ENCODE measurements at places on chromosomes 12 and 14.

DNA sequence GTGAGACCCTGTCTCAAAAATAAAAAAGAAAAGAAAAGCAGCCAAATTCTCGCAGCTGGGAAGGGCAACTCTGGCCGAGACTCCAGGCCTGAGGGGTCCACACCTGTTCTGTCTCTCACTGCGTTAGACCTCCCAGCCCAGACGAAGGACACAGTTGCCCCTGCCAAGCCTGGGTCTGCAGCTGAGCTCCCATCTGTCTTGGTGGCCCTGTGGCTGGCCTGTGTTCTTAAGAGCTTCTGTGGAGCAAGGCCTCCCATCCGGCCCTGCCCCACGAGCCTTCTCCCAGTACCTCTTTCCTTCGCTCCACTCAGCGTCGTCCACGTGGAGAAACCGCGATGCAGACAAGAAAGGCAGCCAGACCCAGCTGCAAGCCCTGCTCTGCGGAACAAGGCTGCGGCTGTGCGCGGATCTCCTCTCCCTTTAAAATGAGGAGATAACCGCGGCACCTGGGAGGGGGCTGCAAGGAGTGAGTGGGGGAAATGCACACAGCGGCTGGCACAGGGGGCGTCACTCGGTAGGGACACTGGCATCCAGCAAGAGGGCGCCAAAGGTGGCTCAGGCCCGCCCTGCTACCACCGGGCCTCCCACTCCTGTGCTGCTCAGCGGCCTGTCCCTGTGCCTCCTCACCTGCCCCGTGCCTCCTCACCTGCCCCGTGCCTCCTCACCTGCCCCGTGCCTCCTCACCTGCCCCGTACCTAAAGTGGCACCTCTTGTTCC, 42.4 kb downstream of the LRRC74A start:
- DNase-seq, result no peak

DNA sequence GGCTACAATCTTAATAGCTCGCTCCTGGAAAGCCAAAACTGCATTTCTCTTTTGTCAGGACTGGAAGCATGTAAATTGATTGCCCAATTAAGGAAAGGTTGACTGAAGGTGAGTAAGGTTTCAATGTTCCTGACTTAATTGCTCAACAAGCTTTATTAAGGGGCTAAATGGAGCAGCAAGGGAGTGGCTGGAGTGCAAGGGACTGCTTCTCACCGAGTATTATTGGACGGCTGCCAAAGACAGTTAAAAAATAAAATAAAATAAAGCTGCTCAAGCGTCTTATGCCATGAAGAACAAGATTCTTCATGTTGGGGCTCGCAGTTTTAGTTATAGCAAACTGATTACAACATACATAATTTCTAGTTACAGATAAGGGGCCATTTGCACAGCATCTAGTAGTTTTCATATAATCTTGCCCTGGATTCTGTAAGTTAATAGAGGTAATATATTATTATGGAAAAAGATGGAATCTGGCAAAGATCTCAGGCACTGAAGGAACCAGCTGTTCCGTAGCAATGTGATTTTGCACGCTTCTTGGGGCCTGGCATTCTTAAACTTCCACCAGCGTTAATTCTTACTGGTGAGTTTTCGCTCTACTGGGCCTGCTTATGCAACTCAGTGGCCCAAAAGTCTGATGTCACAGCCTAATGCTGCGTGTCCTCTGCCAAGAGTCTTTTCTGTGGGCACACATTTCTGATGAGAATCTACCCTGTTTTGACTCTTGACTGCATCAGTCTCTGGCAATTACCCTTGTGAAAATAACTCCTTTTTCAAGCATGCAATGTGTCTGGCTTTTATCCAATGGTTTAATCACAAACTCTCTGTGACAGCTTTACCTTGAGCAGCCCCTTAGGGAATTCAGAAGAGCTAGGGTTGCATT, 108.5 kb downstream of the SLC38A1 start:
- DNase-seq, result peak; percentile 22

- no peak for DNase-seq
These were observed 18.3 kb upstream of the OXA1L start for GRCh38 chr14:22748206-22748605.

- DNase-seq, result no peak
These were observed 244.8 kb downstream of the DACT1 start for GRCh38 chr14:58882577-58883018.

- peak; percentile 57 for DNase-seq
These were observed 7.1 kb upstream of the SMUG1 start for GRCh38 chr12:54195737-54196347.

- DNase-seq, result no peak
These were observed 84.7 kb downstream of the SLC41A2 start for GRCh38 chr12:104873374-104873773.

GRCh38 chr14:92973261-92973797, 50.4 kb downstream of the CHGA start:
- DNase-seq, result no peak

DNA sequence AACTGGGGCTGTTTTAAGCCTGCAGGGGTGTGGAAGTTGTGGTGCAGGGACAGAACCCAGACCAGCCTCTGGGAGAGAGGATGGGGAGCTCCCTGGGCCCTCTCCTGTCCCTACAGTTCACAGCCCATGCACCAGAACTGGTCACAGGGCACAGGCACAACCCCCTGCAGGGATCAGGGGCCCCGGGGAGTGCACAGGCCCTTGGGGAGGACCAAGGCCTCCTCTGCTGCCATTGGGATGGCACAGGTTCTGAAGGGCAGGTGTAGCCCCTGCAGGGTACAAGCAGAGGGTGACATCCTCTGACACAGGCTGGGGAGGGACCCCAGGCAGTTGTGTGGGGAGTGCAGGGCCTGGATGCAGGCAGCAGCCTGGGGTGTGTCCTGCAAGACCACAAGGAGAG, 66.4 kb upstream of the SFSWAP start:
- no peak for DNase-seq

GRCh38 chr14:39681782-39682399, 249.7 kb upstream of the FBXO33 start:
- no peak for DNase-seq

GRCh38 chr14:55946231-55946630, 172.0 kb upstream of the PELI2 start:
- DNase-seq, result no peak

DNA sequence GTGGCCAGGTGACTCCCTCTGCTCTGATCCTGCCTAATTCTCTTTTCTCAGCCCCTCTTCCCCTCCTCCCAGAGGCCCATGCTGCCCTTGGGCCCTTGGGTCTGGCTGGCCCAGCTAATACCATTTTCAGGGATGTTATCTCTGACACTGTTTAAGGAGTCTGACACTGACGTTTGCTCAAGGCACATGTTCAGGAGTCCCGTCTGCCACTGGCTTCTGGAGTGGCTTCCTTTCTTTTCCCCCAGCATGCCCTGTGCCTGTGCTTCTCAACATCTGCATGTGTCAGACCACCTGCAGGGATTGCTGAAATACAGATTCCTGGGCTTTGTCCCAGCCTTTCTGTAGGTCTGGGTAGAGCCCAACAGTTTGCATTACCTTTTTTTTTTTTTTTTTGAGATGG, 128.9 kb downstream of the BCL11B start:
- DNase-seq, result no peak

DNA sequence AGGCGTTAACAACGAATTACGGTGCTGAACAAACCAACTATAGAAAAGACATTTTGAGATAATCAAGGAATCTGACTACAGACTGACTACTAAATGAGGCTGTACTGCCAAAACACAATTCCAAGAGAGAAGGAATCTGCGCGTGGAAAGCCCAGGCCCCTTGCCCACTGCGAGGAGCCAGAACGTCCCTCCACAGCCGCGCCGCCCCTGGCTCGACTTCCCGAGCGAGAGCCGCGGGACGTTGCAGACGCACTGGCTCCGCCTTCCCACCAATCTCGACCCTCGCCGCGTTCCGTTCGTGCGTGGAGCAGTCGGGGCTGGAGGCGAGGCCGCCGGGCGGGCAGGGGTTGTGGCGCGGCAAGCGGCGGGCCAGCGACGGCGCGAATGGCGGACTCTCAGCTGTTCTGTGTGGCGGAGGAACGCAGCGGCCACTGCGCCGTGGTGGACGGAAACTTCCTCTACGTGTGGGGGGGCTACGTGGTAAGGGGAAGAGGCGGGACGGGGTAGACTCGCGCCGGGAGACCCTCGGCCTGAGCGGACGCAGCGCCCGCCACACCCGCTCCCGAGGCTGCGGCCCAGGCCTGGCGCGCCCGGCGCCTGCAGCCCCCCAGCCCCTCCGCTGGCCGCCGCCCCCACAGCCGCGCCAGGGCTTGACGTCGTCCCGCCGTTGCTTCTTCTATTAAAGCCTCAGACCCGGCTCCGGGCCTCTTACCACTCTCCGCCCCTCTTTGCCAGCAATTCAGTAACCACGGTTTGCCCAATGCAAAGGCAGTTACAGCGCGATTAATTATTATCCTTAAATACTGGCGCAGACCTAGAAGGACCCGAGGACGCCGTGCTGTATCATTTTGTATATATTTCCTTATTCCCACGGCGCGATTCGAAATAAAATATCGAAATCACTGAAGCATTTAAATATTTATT, at the start of gene KLHDC1:
Gene KLHDC1 (plus strand): TSS at position 310 of the 924 bp plus-strand sequence. CDS start 75 bp downstream, at position 385.
- no peak for DNase-seq

- DNase-seq, result no peak
These were observed 47.7 kb downstream of the FLRT2 start for GRCh38 chr14:85577543-85578114.

GRCh38 chr14:81091139-81091538, 129.6 kb downstream of the GTF2A1 start:
- no peak for DNase-seq

DNA sequence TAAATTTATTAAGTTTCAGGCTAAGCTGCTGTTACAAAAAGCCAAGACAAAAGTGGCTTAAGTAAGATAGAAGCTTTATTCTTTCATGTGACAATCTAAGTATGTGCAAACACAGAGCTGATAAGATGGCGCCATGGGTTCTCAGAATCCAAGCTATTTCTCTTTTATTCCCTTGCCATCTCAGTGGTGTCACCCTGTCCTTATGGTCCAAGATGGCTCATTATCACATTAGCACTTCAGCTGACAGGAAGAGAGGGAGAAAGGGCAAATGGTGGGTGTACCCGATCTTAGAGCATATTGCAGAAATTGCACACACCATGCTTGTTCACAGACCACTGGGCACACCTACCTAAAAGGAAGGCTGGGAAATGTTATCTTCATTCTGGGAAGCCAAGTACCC, 211.7 kb downstream of the TMTC2 start:
- DNase-seq, result no peak

- DNase-seq, result no peak
These were observed 16.7 kb downstream of the PDE1B start for GRCh38 chr12:54565986-54566544.

DNA sequence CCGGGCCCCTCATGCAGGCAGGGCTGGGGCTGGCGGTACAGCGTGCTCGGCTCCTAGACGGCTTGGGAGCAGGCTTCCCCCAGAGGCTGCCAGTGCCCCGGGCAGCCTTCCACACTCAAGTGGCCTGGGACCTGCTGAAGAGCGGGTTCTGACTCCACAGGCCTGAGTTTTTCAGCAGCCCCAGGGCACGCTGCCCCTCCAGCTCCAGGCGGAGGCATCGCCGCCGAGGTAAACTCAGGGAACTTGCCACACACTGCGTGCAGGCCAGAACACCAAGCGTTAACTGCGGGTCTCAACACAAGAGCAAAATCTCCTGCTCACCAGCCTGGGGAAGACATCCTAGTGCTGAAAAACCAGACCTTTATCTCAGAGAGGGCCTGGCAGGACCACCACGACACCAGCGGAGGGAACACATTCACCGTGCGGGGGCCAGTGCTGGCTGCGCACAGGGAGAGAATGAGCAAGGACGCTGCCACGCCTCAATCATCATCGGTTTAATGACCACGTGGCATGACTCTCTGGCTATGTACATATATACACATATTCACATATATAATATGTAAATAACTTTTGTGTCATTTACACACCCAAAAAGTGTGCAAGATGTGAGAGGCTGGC, 21.3 kb downstream of the PSMC1 start:
- DNase-seq, result no peak

DNA sequence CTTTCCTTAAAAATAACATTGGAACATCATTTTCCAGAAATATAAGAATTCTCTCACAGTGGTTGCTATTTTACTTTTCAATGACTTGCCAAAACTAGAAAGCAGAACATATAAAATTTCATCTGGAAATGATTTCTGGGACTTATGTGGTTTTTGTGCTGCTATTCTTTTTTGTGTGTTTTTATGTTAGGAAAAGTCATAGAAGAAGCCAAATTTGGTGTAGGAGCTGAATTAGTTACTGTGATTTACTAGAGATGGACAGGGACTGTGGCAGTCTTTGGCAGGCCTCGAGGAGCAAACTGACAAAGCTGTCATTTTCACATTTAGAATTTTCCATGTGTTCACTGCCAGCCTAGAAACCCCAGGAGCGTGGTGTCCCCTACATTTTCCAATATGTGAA, 38.3 kb upstream of the LDHB start:
- no peak for DNase-seq

GRCh38 chr12:88960213-88960878, 380.1 kb upstream of the KITLG start:
- peak; percentile 40 for DNase-seq

- DNase-seq, result no peak
These were observed 30.9 kb upstream of the TUBA1C start for GRCh38 chr12:49233842-49234526.

DNA sequence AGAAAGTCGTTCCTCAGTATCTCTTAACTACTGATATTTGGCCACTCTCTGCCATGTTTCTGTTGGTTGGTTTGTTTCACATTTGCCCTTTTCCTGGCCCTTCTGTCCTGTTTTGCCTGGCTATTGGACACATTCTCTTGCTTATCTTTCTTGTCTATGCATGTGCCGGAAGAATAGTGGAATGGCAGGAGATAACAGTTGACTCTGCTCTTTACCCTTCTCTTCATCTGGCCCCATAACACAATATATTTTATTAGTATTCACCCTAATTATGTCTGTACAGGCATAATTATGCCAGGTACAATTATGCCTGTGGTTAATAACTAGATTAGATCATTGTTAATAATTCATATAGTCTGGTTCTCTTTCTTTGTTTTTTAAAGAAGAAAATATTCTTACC, 243.5 kb upstream of the LMO3 start:
- no peak for DNase-seq

- peak; percentile 4 for DNase-seq
These were observed 23.9 kb upstream of the SMOC1 start for GRCh38 chr14:69855180-69855832.

- no peak for DNase-seq
These were observed 7.3 kb upstream of the ITFG2 start for GRCh38 chr12:2805143-2805520.

GRCh38 chr14:44863271-44863670, 98.5 kb downstream of the KLHL28 start:
- no peak for DNase-seq
